T1000 (cell line): ENCODE measurements at places on chromosomes 1 and 21.

DNA sequence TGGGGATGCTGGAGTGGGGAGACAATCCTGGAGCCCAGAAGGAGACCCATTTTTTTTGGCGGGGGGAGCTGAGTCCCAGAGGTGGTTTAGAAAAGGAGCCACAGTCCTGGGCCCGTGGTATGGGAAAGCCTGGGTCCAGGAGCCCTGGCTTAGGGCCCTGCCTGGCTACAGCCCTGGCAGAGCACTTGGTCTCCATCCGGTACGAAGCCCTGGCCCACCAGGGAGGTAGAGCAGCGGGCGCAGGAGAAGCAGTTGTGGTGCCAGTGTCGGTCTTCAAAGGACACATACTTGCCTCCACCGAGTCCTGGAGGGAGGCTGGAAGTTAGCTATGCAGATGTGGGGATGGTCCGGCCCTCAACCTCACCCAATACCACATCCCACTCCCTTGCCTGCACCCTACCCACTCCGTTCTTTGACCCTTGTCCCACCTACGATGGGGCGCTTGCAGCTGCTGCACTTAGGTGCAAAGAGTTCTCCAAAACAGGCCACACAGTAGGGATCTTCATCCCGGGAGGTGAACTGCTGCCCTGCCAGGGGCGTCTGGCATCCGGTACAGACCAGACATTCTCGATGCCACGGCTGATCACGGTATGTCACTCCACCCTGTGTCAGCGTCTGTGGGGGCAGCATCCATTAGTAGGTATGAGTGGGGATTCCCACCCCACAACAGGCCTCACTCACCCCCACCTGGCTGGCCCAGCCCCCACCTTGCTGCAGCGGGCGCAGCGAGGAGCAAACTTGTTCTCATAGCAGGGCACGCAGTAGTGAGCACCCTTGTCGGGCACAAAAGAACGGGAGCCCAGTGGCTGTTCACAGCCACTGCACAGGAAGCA lies 7.7 kb upstream of the SF3A3 start:
- DNase-seq = no peak

DNA sequence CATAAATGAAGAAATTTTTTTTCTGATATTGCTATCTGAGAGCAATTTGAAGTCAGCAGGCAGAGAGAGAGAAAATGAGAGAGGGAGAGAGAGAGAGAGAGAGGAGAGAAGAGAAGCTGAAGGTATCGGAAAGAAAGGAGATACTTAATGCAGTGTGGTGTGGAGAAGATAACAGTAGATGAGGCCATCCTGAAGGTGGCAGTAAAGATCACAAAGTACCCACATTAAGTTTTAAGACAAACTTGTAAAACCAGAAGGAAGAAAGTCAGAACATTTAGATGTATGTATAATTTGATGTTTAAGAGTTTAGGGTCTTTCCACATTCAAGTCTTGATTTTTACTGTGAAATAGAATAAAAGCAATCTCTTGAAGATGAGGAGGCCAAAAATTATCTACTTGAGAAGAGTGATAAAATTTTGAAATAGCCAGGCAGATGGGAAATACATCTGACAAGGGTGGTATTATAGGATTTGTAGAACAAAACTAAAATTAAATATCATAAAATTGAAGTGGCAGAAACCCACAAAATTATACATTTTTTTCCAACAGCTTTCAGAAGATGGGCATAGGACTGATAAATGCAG lies 1753.4 kb downstream of the MRPL39 start:
- DNase-seq = no peak

- no peak for DNase-seq
Observed at GRCh38 chr1:52551507-52552235, 1.2 kb downstream of the TUT4 start.

- no peak for DNase-seq
Observed at GRCh38 chr1:94100785-94101612, 19.9 kb downstream of the ABCA4 start.

DNA sequence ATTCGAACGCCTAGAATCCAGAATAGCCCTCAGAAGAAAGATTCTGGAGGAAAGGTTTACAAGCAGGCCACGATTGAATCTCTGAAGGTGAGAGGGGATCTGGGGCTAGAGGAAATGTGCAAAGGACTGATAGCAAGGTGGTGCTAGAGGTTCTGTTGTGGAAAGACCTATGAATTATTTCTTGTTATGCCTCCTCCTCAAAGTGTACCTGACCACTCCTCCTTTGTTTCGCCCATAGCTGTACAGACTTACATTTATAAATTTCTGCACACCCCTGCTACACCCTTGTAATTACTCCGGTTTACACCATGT lies 986 bp downstream of the TCEANC2 start:
- no peak for DNase-seq

GRCh38 chr1:175232335-175232734 lies 39.8 kb upstream of the KIAA0040 start:
- no peak for DNase-seq

DNA sequence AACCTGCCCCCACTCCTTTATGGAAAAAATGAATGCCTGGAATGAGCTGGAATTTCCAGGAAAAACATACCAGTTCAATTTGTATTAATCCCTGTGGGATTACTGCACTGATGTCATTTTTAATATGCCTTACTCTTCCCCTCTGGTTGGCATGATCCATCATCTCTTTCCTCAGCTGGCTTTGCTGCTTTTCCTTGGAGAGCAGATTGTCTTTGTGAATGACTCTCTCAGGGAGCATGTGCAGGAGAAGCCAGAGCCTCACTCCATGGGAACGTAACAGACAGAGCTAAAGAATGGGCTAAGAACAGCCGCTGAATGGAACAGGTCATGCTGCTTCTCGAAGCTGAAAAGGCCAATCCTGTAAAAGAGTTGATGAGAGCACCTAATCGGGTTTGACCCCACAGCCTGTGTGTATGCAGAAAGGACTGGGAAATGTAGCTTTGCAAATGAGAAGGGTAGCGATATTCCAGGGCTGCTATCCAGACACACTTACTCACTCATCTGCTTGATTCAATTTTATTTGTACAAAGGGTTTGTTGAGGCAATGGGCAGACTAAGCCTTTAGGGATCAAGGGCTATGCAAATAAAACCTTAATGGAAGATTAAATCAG lies 20.7 kb downstream of the PHC2 start:
- peak; percentile 77 for DNase-seq

DNA sequence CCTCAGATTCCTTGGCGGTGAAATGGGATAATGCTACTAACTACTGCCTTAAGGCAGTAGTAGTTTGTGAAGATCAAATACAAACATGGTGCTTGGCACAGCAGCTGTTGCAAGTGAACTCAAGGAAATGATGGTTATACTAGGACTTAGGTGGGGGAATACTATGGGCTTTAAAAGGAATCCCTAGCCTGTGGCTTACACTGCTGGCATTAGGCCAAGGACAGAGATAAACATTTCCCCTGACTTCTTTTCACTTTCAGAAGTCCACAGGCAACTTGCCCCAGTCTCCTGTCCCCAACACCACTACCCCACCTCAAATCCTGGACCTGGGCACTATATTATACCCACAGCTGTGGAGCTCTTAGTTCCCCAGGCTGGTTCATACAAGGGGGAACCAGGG lies 13.1 kb upstream of the VAMP4 start:
- no peak for DNase-seq

DNA sequence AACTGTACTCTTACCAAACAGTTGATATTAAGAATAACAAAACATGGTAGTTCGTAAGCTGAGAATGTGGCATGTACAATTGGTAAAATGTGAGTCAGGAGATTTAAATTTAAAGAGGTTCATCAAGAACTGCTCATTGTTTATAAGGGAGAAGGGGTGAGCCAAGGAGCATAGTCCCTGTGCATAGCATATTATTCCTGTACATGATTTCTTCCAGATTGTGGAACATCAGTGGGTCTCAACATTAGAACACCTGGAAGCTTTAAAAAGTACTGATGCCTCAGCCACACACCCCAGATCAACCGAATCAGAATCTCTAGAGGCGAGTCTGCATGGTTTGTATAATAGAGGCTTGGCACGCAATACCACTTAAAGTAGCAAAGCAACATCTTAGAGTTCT lies 56.1 kb downstream of the KCTD3 start:
- no peak for DNase-seq

GRCh38 chr21:43639470-43640353 lies 19.6 kb downstream of the HSF2BP start:
- DNase-seq = no peak

DNA sequence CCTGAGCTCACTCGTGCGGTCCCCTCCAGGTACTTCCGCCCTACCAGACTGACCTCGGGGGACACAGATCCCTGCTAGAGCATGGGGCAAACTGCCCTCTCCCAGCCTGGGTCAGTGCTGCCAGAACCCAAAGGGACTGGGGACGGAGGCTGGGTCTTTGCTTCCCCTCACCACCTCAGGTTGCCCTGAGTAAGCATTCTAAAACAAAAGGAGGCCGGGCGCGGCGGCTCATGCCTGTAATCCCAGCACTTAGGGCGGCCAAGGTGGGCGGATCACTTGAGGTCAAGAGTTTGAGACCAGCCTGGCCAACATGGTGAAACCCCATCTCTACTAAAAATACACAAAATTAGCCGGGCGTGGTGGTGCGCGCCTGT lies 108.4 kb downstream of the SPSB1 start:
- DNase-seq = no peak

- DNase-seq = no peak
Observed at GRCh38 chr1:221166559-221167318, 287.5 kb downstream of the HLX start.

DNA sequence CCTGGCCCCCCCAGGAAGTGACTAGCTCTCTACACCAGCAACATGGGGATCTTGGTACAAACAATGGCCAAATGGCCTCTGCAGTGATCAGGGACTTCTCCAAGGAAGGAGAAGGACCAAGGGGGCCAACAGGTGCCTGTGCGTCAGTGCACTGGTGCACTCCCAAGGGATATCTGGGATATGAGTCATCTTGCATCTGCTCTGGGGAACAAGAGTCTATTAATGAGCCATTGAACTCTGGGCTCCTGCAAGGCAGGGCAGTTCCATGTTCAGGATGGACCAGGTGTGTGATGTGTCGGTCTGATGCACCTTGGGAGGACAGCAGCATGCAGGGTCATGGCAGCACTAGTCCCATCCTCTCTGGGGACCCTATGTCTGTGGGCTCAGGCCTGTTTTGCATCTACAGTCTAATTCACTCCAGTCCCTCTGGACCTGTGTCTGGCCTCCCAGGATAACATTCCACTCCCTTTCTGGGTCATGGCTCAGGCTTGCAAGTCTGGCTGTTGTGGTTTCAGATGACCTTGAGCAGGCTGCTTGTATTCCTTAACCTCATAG lies 125.3 kb downstream of the TRABD2B start:
- no peak for DNase-seq

DNA sequence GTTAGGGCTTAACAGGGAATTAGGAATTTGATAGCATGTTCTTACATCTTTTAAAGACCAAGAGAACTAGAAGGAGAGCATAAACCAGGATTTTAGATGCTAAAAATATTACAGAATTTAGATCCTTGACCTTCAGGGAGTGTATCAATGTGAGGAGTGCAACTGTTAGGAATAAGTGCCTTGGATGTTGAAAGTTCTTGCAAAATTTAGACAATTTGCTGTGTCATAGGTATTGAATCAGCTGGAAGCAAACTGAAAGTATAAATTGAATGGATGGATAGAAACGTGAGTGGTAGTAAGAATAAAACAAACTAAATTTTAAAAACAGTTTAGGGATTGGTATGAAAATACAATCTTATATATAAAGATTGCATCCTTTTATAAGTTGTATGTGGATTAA lies 27.7 kb downstream of the PPP1R12B start:
- no peak for DNase-seq

GRCh38 chr21:36034211-36034913 lies 26.0 kb downstream of the SETD4 start:
- no peak for DNase-seq

DNA sequence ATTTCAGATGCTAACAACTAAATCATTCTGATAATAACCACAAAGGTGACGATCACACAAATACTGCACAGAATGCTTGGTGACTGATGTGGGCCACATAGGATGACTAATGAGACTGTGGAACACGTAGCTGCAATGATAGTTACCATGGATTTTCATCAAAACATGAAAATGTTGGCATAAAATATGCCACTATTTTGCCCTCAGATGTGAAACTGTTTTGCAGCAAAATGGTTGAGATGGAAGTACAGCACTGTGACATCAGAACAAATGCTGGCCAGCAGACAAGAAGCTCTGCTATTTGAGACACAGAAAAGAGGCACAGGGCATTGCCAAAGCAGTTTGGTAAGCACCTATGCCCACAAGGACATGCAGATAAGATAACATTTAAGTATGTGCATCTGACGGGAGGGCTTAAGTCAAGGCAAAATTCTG lies 83.8 kb downstream of the NIBAN1 start:
- DNase-seq = no peak

DNA sequence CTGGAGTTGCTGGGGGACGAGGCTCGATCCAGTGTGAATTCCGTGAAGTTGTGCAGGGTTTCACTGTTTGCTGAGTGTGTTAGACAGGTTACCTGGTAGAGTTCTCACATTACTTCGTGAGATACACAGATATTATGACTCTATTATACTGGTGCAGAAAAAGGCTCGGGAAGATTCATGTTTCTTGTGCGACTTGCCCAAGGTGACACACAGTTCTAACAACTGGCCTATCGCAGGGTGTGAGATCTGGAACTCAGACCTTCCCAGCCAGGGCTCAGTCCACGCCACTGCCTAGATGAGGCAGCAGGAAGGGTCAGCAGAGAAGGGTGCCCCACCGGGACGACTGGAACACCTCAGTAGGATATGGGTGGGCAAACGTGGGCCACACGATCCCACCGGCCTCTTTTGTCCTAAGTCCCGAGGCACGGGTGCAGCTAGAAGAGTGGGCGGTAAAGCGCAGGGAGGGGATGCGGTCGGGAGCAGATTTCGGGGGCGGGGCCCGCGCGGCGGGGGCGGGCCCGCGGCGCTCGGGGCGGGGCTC lies 296 bp upstream of the RNPEP start:
- no peak for DNase-seq

GRCh38 chr1:110384581-110385321 lies 6.1 kb downstream of the SLC16A4 start:
- DNase-seq = no peak
